ENCODE measurements at places on chromosomes 4 and X. TPM values are rescaled to one million over a fixed set of nuclear protein-coding genes. Genes with fewer than 3 reads are reported as not detected.

Gene UXT
- total RNA-seq: 168 TPM

- DNase-seq: no peak
Observed at GRCh38 chr4:174383783-174384182, 100.1 kb downstream of the CEP44 start.

DNA sequence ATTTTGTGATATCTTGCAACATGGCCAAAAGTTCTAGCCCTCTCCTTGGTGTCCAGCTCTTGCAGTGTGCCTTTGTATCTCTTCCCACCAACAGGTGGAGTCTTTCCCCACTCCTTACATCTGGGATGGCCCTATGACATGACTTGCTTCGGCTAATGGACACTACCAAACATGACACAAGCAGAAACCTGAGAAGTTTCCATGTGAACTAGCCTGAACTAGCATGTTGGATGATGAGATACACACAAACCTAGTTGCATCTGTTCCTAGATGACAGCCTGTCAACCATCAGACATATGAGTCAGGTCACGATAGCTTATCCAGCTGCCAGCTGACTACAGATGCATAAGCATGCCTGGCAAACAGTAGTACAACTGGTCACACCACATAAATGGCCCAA lies 207.5 kb upstream of the FTHL17 start:
- no peak for DNase-seq

Gene TMPRSS11F
- total RNA-seq: not detected

Gene PDGFRA
- 0.05 TPM for total RNA-seq

- no peak for DNase-seq
Observed at GRCh38 chr4:7539659-7540058, 104.9 kb upstream of the PSAPL1 start.
